NCI-H1092 (cell line): ENCODE measurements at places on chromosomes 2 and 18.

DNA sequence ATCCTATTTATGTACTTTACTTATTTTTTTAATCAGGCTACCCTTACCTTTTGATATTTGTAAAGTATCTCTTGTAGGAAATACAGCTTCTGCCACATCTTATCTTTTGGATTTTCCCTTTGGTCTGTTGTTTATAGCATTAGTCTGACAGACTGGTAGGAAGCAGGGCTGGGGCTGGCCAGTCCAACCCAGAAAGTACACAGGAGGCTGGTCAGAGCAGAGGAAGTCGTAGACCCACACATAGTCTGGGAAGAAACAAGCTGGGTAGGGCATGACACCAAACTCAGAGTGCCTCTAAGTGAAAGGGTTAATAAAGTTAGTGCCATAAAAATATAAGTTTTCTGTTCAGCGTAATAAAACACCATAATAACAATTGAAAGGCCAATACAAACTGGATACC, 51.7 kb downstream of the BOLA3 start:
- DNase-seq, result no peak

- no peak for DNase-seq
Measured at GRCh38 chr2:68512326-68512725, 44.9 kb downstream of the APLF start.

GRCh38 chr2:121400201-121400600, 115.2 kb upstream of the TFCP2L1 start:
- no peak for DNase-seq

- DNase-seq, result no peak
Measured at GRCh38 chr18:47758000-47758399, 172.5 kb downstream of the SMAD2 start.

DNA sequence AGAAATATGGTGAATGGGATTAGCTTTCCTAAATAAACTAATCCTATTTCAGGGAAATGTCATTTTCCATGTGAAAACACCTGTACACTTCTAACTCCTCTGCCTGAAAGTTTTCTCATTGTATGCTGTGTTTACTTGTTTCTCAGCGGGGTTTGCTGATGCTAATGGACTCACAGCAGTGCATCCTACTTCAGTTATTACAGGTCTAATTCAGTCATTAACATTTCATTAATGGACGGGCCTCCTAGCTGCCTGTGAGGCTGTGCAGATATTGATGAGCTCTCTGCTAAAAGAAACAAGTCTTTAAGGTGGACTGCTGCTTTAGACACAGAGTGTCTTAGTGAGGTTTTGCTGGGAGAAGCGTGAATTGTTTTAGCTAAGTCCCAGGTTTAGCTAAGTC, 1342.0 kb upstream of the ZEB2 start:
- no peak for DNase-seq

- no peak for DNase-seq
Measured at GRCh38 chr2:23525137-23525765, 140.3 kb downstream of the KLHL29 start.

- no peak for DNase-seq
Measured at GRCh38 chr2:187377340-187377739, 70.7 kb downstream of the CALCRL start.

GRCh38 chr2:27904405-27904665, 13.8 kb downstream of the BABAM2 start:
- DNase-seq, result no peak

DNA sequence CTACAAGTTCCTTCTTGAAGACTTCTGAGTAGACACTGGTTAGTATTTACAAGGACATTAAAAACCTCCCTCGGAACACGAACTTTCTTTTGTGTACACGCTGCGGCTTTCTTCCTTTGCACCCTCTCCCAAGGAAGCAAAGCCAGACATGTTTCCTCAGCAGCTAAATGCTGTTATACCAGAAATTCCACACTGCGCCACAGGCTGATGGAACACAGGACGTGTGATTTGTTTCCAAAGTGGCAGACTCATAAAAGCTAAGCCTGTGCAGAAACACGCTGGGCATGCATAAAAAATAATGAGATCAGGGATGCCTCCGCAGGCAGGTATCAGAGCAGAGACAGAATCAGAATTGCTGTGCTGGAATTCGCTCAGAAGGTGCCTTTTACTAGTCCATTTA, 73.0 kb upstream of the RGPD5 start:
- DNase-seq, result no peak
